ENCODE measurements at places on chromosomes 16 and 17.

- DNase-seq, result peak; percentile 15
These were observed 2.1 kb downstream of the ZNF764 start for GRCh38 chr16:30556125-30556473.

- no peak for DNase-seq
These were observed 2.4 kb downstream of the CACNB1 start for GRCh38 chr17:39194985-39195524.

- no peak for DNase-seq
These were observed 34.6 kb downstream of the CYTH1 start for GRCh38 chr17:78747488-78747887.

GRCh38 chr17:40915199-40915661, 22.2 kb downstream of the KRT23 start:
- DNase-seq, result no peak

- no peak for DNase-seq
These were observed 25.0 kb upstream of the METTL9 start for GRCh38 chr16:21574372-21574771.

DNA sequence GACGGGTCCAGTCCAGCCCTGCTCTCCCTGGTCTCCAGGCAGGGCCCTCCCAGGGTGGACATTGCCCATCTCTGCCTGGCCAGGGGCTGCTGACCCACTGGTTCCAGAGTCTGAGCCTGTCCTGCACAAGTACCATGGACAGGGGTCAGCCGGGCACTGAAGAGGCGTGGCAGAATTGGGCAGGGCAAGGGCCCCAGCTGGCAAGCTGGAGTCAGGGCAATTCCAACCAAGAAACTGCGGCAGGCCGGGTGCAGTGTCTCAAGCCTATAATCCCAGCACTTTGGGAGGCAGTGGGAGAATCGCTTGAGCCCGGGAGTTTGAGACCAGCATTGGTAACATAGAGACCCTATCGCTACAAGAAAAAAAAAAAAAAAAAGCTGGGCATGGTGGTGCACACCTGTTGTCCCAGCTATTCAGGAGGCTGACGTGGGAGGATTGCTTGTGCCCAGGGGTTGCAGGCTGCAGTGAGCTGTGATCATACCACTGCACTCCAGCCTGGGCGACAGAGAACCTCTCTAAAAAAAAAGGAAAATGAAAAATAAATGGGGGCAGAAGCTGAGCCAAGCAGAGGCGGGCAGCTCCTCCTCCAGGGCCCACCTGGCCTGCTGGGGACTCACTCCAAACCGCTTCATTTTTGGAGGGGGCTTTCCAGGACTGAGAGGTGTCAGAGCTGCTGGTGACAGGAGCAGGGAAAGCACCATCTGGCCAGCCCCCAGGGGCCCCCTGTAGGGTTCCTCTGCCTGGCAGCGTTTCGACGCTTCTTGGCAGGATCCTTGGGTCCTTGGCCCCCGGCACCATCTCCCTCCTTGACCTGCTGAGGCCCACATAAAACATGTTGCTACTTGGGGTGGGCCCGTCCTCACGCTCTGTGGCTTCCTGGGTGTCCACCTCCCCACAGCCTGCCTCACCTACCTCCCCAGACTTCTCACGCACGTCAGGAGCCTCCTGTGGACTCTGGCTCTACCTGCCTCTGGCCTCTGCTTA, 2.9 kb upstream of the MAFG start:
- no peak for DNase-seq

DNA sequence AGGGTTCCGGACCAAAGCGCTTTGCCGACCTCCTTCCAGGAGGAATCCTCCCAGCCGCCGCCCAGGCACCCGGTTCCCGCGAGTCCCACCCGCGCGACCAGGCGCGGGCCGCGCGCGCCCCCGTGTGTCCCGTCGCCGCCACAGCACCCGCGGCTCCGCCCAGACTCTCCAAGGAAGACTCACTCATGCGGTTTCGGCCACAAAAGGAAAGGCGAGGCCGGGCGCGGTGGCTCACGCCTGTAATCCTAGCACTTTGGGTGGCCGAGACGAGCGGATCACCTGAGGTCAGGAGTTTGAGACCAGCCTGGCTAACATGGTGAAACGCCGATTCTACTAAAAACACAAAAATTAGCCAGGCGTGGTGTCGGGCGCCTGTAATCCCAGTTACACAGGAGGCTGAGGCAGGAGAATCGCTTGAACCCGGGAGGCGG, 3.5 kb upstream of the PKMYT1 start:
- DNase-seq, result peak; percentile 11

DNA sequence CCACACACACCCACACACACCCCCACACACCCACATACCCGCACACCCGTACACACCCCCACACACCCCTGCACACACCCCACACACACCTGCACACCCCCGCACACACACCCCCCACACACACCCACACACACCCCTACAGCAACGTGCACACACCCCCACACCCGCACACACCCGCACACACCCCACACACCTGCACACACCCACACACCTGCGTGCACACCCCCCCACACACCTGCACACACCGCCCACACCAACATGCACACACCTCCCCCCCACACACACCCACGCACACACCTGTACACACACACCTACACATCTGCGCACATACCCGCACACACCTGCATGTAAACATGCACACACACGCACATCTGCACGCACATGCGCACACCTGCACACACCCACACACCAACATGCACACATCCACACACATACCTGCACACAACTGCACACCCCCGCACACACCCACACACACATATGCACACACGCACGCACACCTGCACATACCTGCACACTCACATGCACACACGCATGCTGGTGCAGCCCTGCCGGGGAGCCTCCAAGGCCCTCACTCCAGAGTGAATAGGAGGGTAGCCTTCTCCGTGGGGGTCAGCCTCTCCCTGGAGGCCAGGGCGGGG, 7.5 kb downstream of the ASPSCR1 start:
- no peak for DNase-seq

- DNase-seq, result no peak
These were observed 4.2 kb downstream of the ZNF843 start for GRCh38 chr16:31438414-31438813.

GRCh38 chr16:1198194-1198593, 26.9 kb downstream of the TPSG1 start:
- DNase-seq, result no peak

DNA sequence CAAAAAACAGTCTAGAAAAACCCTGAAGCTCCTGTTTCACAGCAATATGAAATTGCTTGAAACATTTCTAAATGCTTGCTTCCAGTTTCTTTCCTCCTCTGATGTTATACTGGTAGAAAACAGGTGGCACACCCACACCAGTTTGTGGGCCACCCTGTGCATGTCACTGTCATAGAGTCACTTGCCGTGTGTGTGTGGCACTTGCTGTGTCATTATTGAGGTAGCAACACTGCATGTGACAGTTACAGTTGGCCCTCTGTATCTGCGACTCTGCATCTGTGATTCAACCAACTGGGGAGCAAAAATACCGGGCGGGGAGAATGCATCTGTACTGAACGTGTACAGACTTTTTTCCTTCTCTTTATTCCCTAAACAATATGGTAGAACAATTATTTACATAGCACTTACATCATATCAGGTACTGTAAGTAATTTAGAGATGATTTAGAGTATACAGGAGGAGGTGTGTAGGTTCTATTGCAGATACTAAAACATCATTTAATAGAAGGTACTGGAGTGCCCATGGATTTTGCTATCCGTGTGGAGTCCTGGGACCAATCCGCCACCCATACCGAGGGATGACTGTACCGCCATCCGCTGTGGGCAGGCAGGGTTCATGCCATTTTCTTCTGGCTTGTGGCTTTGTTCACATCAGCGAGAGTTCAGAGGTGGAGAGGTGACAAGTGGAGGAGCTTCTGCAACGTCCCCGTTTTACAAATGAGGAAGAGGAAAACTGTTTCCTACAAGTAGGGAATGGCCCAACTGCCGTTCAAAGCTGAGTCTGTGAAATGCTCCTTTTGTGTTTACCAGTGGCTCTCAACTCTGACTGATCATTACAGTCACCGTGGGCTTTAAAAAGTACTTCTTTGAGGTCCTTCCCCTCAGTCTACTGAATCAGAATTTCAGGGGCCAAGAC, 373.7 kb downstream of the SNX29 start:
- DNase-seq, result no peak

DNA sequence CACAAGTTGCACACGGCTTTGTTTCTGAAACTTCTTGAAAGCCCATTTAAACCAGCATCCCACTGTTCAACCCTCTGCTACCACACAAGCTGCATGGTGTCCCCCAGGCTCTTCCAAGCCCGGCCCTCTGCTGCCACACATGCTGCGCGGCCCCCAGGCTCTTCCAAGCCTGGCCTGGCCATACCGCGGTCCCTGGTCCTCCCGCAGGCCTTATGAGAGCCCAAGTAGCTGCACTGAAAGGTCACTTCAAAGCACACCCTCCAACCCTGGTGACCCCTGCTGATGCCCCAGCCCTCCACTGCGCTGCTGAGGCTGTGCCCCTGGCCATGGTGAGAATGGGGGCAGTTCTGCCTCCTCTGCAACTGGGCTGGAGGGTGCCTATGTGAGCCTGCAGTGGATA, 25.9 kb upstream of the PVALEF start:
- DNase-seq, result no peak

GRCh38 chr16:17149904-17150483, 320.8 kb downstream of the XYLT1 start:
- no peak for DNase-seq

- peak; percentile 84 for DNase-seq
These were observed 63.5 kb upstream of the PVALEF start for GRCh38 chr17:81101614-81102306.

DNA sequence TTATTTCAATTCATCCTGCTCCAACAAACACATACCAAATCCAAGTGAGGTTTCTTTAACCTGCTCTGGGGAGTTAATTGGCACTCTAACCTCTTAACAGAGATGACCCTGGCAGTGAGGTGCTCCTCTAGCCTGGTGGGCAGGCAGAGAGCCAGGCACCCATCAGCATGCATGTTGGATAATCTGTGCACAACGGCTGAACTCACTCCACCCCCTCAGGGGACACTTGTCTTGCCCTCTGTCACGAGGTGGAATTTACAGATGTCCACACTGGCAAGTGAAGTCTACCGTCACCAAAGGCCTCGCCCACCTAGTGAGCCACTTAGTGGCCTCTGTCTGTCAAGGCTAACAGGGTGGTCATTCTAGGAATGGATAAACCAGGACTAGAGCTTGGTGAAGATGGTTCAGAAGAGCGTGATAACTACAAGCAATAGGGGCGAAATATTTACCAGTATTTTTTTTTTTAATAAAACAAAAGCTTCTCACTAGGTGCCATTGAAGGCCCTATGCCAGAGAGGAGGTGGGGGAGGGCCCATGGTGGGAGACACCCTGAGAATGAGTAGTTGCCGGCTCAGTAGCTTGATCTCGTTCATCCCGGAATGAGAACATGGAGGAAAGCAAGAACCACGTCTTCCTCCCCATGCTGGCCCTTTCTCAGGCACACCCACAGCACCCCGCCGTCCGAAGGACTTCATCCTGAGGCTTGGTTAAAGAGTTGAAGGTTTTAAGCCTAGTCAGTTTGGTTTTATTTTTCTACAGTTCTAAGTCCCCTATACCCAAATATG, 25.2 kb downstream of the PLD6 start:
- DNase-seq, result no peak

DNA sequence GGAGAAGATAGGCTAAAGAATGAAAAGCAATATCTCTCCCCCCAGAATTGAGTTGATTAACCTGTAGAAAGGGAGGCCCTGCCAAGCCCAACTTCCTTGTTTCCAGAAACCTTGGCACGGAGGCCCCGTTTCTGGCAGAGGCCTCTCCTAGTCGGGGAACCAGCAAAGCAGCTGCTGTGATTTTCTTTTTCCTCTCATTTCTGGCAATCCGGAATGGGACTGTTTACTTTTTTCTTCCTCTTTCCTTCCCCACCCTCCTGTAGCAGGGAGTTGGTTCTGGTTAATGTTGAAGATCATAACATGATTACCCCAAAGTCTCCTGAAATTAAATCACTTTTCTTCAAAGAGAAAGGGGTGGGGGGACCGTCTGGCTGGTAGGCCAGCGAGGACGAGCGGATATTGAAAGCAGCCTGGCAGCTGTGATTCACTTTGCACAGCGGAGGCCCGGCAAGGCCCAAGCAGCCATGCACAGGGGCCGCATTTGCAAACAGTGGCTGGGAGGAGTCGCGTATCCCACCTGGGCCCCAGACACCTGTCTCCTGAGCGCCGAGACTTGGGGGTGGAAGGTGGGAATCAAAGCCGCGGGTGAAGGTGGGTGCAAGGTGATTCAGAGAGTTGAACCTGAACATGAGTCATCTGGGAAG, 51.5 kb downstream of the NTN1 start:
- no peak for DNase-seq

- DNase-seq, result no peak
These were observed 26.9 kb upstream of the CDH1 start for GRCh38 chr16:68710211-68710610.

- DNase-seq, result peak; percentile 36
These were observed 11.9 kb downstream of the PIPOX start for GRCh38 chr17:29054835-29055234.

DNA sequence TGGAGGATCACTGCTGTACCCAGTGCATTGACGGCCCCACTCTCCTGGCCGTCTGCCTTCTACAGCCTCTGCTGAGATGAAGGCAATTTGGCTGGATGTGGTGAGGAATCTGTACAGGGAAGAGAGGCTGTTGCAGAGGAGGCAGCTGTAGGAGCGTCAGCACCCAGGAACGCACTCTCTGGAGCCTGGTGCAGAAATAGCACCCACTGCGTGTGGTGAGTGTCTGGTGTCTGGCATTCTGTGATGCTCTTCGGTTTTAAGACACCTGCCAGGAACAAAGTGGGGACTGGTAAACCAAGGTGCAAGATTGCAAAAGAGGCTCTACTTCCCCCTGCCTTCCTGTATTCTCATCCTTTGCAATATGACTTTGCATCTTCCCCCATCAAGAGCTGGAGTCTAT, 187.5 kb upstream of the SDK2 start:
- no peak for DNase-seq

- DNase-seq, result no peak
These were observed 27.7 kb upstream of the CHMP6 start for GRCh38 chr17:80963812-80964543.

GRCh38 chr17:10757647-10758046, 27.8 kb upstream of the TMEM220 start:
- no peak for DNase-seq

DNA sequence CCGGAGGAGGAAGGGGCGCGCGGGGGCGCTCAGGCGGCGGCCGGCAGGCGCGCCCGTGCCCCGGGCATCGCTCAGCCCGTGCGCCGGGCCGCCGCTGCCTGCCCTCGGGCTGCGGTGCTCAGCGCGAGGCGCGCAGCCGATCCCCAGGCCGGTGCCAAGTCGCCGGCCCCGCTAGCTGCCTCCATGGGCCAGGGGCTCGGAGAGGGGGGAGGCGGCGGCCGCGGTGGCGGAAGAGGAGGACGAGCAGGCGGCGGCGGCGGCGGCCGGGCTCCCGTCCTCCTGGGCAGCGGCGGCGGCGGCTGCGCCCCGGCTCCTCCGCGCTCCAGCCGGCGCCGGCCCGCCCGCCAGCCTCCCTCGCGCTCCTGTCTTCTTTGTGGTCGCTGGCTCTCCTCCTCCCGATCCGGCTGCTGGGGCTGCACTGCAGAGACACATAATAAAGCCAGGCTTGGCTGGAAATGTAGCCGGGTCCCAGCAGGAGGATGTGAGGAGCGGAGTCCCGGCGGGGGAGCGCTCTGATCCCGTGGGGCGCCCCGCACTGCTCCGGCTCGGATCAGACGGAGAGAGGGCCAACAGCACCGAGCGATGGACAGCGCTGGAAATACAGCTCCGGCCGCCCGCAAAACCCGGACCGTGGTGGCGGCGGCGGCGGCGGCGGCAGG, 889 bp upstream of the ZNF423 start:
- peak; percentile 72 for DNase-seq
